ENCODE measurements at places on chromosomes 6 and 20. TPM values are rescaled to one million over a fixed set of nuclear protein-coding genes. Genes with fewer than 3 reads are reported as not detected.

RPL7L1 gene
- 61.7 TPM for total RNA-seq

RNF39 gene
- total RNA-seq: not detected

VGLL2 gene
- not detected for total RNA-seq

ULBP1 gene
- not detected for total RNA-seq

MROH8 gene
- total RNA-seq: 1.1 TPM

CLPSL2 gene
- not detected for total RNA-seq

- peak overlapping the region; percentile 39 for H3K27ac ChIP-seq
- no peak for DNase-seq
- H3K4me1 ChIP-seq: peaks cover 30% of the 10 kb centered on the region
- H3K36me3 ChIP-seq: no peaks in the 10 kb centered on the region
These were observed 107.3 kb downstream of the NOL4L start for GRCh38 chr20:32477594-32478512.

GRCh38 chr6:162940426-162940825 is 212.7 kb downstream of the PACRG start:
- no peak overlapping the region for H3K27ac ChIP-seq
- no peak for DNase-seq
- no peak overlapping the region for H3K4me3 ChIP-seq
- no peaks in the 10 kb centered on the region for H3K27me3 ChIP-seq

DNA sequence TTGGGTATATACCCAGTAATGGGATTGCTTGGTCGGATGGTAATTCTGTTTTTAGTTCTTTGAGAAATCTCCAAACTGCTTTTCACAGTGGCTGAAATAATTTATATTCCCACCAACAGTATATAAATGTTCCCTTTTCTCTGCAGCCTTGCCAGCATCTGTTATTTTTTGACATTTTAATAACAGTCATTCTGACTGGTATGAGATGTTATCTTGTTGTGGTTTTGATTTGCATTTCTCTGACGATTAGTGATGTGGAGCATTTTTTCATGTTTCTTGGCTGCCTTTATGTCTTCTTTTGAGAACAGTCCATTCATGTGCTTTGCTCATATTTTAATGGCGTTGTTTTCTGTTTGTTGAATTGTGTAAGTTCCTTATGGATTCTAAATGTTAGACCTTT is 641.6 kb downstream of the HACE1 start:
- no peak for DNase-seq
- no peaks in the 10 kb centered on the region for H3K27me3 ChIP-seq
- H3K27ac ChIP-seq: no peak overlapping the region
- H3K4me1 ChIP-seq: no peaks in the 10 kb centered on the region
- no peaks in the 10 kb centered on the region for H3K36me3 ChIP-seq
- H3K4me3 ChIP-seq: no peak overlapping the region

GRCh38 chr6:84103029-84103428 is 69.5 kb downstream of the MRAP2 start:
- H3K27me3 ChIP-seq: peaks cover 19% of the 10 kb centered on the region
- no peaks in the 10 kb centered on the region for H3K4me1 ChIP-seq
- no peak overlapping the region for H3K4me3 ChIP-seq
- no peak for DNase-seq

DNA sequence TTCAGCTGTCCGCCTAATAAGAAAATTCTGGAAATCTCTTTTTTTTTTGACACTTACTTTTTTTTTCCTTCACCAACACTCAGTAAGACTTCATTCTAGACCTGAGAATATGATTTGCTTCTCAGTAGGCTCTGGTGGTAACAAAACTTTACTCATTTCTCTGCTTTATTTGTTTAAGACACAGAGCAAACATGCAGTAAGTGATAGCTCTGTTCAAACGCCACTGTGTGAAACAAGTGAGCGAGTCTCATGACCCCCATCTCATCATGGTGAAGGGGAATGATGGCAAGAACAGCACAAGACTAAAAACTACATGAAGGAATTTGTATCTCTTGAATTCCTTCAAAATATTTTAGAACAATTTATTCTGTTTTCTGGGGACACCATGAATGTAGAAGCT is 541.6 kb upstream of the POU3F2 start:
- no peak overlapping the region for H3K4me3 ChIP-seq
- H3K4me1 ChIP-seq: no peaks in the 10 kb centered on the region
- no peak overlapping the region for H3K27ac ChIP-seq
- DNase-seq: no peak
- H3K36me3 ChIP-seq: no peaks in the 10 kb centered on the region
- H3K27me3 ChIP-seq: no peaks in the 10 kb centered on the region

GRCh38 chr6:143204045-143204444 is 143.4 kb downstream of the AIG1 start:
- no peaks in the 10 kb centered on the region for H3K27me3 ChIP-seq
- no peaks in the 10 kb centered on the region for H3K36me3 ChIP-seq
- no peak overlapping the region for H3K4me3 ChIP-seq
- no peaks in the 10 kb centered on the region for H3K4me1 ChIP-seq

GRCh38 chr6:11496152-11497060 is 41.1 kb upstream of the TMEM170B start:
- H3K36me3 ChIP-seq: no peaks in the 10 kb centered on the region
- H3K4me3 ChIP-seq: no peak overlapping the region
- no peaks in the 10 kb centered on the region for H3K4me1 ChIP-seq
- H3K27ac ChIP-seq: no peak overlapping the region
- H3K27me3 ChIP-seq: no peaks in the 10 kb centered on the region

- H3K4me3 ChIP-seq: no peak overlapping the region
- no peak for DNase-seq
- H3K27me3 ChIP-seq: peaks cover 5% of the 10 kb centered on the region
- peaks cover 2% of the 10 kb centered on the region for H3K36me3 ChIP-seq
These were observed 56.3 kb upstream of the ANKEF1 start for GRCh38 chr20:9978397-9979004.

Data from T-helper 17 cell (primary cell).